ENCODE measurements at places on chromosomes 12 and 14.

DNA sequence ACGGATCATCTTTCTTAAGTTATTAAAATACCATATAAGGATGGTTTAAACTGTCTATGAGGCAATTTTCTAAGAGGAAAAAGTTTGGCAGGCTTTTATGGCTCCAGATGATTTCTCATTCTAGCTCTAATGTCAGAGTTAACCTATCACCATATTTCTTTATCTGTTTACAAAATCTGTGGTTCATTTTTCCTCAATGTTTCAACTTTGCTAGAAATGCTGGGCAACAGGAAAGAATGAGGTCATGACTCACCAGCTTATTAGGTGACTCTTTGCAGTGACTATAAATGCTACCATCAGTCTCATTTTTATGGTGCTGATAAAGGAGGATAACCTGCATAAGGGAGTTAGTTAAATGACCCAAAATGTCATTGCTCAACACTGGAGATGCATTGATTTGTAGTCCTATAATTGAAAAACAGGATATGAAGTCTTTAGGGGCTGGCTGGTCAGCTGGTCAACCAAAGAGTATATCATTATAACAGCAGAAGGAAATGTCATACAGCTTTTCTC is 45.3 kb upstream of the RAP1B start:
- H3K4me1 ChIP-seq: peaks cover 31% of the 10 kb centered on the region
- H3K36me3 ChIP-seq: no peaks in the 10 kb centered on the region
- no peak overlapping the region for H3K4me3 ChIP-seq
- no peak for DNase-seq
- no peaks in the 10 kb centered on the region for H3K27me3 ChIP-seq

DNA sequence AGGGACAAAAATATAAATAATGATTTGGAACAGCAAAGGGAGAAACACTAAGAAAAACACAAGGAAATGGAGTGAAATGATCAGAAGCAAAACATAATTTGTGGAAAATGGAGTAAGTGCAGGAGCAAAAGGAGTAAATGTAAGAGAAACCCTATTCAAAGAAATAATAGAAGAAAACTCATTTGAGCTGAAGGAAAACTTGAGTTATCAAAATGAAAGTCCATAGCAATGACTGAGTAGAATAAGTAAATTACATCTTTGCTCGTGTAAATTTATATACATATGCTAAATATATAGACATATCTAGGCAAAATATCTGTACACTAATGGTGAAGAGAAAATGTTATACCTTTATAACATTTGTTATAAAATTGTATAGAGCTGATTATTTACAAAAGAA is 194.0 kb downstream of the FOXA1 start:
- no peaks in the 10 kb centered on the region for H3K36me3 ChIP-seq
- H3K27me3 ChIP-seq: no peaks in the 10 kb centered on the region
- no peaks in the 10 kb centered on the region for H3K4me1 ChIP-seq

- peaks cover 14% of the 10 kb centered on the region for H3K36me3 ChIP-seq
- H3K27me3 ChIP-seq: no peaks in the 10 kb centered on the region
- H3K4me1 ChIP-seq: peaks cover 33% of the 10 kb centered on the region
- DNase-seq: no peak
Observed at GRCh38 chr12:12612358-12612757, 682 bp downstream of the CREBL2 start.

GRCh38 chr12:7075518-7075917 is 15.0 kb downstream of the C1S start:
- H3K4me3 ChIP-seq: no peak overlapping the region
- no peaks in the 10 kb centered on the region for H3K36me3 ChIP-seq
- peaks cover 2% of the 10 kb centered on the region for H3K27me3 ChIP-seq
- DNase-seq: no peak
- H3K27ac ChIP-seq: no peak overlapping the region
- no peaks in the 10 kb centered on the region for H3K4me1 ChIP-seq

GRCh38 chr14:68145539-68145938 is 326.0 kb downstream of the RAD51B start:
- no peak for DNase-seq
- H3K27ac ChIP-seq: no peak overlapping the region
- H3K27me3 ChIP-seq: no peaks in the 10 kb centered on the region

- H3K27ac ChIP-seq: no peak overlapping the region
- no peak overlapping the region for H3K4me3 ChIP-seq
- DNase-seq: no peak
- no peaks in the 10 kb centered on the region for H3K27me3 ChIP-seq
Observed at GRCh38 chr14:71240171-71240570, 332.9 kb downstream of the PCNX1 start.

All from activated naive CD8-positive, alpha-beta T cell treated with anti-CD3 and anti-CD28 coated beads for 36 hours (primary cell).